ENCODE measurements at places on chromosomes 6 and 20. TPM values are rescaled to one million over a fixed set of nuclear protein-coding genes. Genes with fewer than 3 reads are reported as not detected.

VNN1 gene
- 0.12 TPM for total RNA-seq

TFAP2B gene
- total RNA-seq = not detected

SKIC2 gene
- total RNA-seq = 48.6 TPM

LAMA4 gene
- 68.1 TPM for total RNA-seq

RBPJL gene
- not detected for total RNA-seq

CUL7 gene
- total RNA-seq = 44.7 TPM
